ENCODE measurements at places on chromosomes 5 and 9.
A peak's percentile ranks its signal among the peaks of the same experiment; 100 is the strongest.

DNA sequence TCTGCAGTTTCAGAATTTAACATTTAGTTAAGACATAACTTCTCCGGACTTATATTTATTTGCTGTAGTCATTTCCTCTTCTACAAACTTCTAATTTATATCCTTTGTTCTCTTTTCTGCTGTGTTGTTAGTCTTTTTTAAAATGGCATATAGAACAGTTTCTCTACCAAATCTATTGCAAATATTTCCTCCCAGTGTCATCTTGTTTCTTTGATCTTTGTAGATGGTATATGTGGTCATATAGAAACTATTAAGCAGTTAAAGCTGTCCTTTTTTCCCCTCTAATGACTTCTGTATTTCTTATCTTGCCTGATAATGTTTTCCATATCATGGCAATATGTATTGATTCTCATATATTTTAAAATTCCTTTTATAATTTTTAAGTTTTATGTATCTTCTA lies 264.5 kb downstream of the MCTP1 start:
- no peak for ATAC-seq

DNA sequence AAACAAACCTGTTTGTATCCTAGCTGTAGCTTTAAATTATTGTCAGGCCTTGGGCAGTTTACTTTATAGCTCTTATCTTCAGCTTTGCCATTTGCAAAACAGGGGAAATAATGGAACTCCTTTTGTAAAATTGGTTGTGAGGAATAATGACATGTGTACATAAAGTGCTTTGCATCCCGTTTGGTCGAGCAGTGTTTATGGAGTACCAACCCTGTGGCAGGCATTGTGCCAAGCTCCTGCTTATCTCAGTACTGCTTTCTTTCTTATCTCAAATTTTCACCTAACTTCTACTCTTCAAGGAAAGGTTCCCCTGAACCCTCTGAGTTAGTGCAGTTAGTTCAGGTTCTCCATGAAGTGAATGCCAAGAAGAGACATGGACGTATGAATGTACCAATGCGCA lies 9.4 kb upstream of the TENT2 start:
- no peak for ATAC-seq

- ATAC-seq, result no peak
These were observed 38.8 kb upstream of the TENT4A start for GRCh38 chr5:6674421-6674820.

- no peak for ATAC-seq
These were observed 4.9 kb upstream of the RARS1 start for GRCh38 chr5:168481330-168481788.

GRCh38 chr9:128946571-128947276 lies 679 bp downstream of the DOLK start:
- peak; percentile 45 for ATAC-seq

GRCh38 chr9:86594724-86595123 lies 240.5 kb upstream of the TUT7 start:
- no peak for ATAC-seq

DNA sequence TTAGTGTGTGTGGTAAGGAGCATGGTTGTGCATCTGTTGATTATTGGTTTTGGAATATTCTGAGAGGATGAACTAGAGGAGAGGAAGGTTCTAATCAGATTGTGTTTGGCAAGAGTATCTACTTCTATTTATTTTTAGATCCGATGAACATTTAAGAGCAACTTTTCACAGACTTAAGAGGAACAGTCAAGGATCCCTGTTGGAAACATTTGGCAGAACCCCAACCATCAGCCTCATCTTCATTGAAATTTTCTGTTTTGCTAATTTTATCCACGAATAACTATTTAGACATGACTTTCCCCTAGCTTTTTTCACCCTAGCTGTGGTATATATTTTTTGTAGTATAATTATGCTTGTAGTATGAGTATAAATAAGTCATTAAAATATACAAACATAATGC lies 868.5 kb downstream of the MAT2B start:
- ATAC-seq, result no peak

DNA sequence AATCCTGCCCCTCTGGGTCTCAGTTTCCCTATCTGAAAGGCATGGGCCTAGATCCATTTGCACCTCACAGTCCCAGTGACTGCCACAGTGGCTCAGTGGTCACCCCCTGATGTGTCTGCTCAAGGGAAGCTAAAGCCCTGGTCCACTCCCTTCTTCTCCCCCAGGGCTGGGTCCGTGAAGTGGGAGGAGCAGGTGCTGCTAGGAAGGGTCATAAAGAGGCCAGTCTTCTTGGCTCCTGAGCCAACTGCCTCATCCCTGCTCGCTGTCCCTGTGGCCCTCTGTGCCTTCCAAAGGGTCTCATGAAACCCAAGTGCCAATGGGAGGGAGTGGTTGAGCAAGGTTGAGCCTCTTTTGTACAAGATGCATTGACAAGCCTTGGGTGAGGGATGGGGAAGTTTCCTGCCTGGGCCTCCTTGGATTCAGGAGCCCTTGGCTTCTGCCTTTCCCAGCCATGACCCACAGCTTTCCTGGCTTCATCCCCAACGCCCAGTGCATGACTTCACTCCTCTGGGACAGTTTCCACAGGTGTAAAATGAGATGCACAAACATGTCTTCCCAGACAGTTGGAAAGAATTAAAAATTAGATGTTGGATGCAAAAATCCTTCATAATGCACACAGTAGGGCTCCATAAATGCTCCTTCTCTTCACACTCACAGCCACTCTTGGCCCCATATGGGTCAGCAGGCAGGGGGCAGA lies 1.6 kb upstream of the SLC6A7 start:
- no peak for ATAC-seq

DNA sequence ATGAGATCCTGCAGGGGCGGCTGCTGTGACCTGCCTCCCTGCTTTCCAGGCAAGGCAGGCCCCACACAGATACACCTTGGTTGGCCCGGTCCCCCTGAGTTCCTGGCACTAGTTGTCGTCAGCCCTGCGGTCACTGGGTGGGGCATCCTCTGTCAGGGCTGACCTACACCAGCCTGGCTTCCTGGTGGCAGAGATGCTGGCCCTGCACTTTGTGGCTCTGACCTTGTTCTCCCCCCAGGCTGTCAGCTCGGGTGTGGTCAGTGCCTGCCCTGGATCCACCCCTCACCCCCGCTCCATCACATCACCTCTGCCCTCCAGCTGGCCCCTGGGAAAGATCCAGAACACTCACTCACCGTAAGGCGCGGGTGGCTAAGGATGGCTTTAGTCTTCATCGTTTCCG lies 74.1 kb downstream of the PHF2 start:
- no peak for ATAC-seq

DNA sequence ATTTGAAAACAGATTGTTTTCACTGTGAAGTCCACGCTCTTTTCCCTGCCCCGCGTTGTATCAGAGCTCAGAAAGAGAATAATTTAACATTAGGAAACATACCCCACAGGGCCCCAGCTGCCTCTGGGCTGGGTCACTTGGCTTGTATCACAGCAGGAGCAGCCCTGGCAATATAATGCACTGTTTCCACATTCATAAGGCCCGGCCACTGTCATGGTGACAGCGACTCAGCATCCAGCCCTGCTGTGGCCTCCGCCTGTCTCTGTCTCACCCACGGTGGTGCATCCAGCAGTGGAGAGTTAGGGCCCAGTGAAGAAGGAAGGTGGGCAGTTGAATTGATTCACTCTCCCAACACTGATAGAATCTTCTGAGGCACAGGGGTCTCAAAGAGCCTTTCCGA lies 188.9 kb downstream of the NSG2 start:
- no peak for ATAC-seq

DNA sequence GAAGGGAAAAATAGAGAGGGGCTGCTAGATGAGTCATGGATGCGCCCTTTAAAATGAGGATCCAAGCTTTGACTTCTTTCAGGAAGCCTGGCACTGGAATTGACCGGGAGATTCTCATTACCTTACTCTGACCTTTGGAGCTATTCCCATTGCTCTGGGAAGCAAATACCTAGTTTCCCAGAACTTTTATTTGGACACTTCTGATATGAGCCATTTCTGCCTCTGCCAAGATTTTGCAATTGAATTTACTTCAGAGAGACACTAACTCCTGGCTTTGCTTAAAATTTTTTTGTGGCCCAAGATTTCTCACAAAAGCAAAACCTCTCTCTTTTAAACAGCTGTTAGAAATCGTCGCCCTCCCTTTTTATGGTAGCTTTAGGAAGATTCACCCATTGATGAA lies 15.7 kb upstream of the AGXT2 start:
- ATAC-seq, result peak; percentile 66

DNA sequence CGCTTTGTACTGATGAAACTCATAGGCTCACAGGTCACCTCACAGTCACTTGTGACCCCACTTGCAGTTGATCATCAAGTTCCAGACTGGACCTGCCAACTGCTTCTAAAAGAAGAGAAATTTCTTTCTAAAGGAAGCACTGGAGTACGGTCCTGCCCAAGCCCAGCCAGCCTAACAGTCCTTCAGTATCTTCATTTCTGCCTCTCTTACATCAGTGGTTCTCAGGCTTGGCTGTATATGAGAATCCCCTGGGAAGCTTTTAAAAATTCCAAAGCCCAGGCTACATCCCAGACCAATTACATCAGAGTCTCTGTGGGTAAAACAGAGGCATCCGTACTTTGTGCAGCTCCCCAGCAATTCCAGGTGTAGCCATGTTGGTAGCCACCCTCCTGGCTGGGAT lies 282.1 kb downstream of the NFIB start:
- ATAC-seq, result no peak

Measured in gastroesophageal sphincter (tissue), 4 donors.